ENCODE measurements at places on chromosomes 6 and 20. TPM values are rescaled to one million over a fixed set of nuclear protein-coding genes. Genes with fewer than 3 reads are reported as not detected.

DNA sequence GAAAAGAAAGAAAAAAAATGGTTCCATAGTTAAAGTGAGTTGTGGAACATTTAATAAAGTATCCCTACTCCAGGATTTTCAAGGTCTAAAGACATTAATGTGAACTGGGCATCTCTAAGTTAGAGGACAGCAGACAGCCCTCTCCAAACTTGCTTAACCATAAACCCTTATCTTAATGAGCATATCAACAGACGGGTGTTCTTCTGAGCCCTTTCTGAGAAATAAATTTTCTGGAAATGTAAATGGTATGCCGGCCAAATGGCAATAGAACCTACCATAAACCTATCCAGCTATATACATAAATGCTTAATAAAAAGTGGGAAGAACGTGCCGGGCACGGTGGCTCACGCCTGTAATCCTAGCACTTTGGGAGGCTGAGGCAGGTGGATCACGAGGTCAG lies 12.5 kb downstream of the SLC18B1 start:
- no peak overlapping the region for H3K27ac ChIP-seq
- no peaks in the 10 kb centered on the region for H3K36me3 ChIP-seq
- H3K4me3 ChIP-seq: no peak overlapping the region
- H3K27me3 ChIP-seq: no peaks in the 10 kb centered on the region
- H3K4me1 ChIP-seq: no peaks in the 10 kb centered on the region

GRCh38 chr20:15848995-15849610 lies 724.1 kb downstream of the KIF16B start:
- H3K4me1 ChIP-seq: no peaks in the 10 kb centered on the region
- H3K4me3 ChIP-seq: no peak overlapping the region
- H3K27ac ChIP-seq: no peak overlapping the region
- H3K27me3 ChIP-seq: no peaks in the 10 kb centered on the region
- DNase-seq: no peak
- no peaks in the 10 kb centered on the region for H3K36me3 ChIP-seq

DNA sequence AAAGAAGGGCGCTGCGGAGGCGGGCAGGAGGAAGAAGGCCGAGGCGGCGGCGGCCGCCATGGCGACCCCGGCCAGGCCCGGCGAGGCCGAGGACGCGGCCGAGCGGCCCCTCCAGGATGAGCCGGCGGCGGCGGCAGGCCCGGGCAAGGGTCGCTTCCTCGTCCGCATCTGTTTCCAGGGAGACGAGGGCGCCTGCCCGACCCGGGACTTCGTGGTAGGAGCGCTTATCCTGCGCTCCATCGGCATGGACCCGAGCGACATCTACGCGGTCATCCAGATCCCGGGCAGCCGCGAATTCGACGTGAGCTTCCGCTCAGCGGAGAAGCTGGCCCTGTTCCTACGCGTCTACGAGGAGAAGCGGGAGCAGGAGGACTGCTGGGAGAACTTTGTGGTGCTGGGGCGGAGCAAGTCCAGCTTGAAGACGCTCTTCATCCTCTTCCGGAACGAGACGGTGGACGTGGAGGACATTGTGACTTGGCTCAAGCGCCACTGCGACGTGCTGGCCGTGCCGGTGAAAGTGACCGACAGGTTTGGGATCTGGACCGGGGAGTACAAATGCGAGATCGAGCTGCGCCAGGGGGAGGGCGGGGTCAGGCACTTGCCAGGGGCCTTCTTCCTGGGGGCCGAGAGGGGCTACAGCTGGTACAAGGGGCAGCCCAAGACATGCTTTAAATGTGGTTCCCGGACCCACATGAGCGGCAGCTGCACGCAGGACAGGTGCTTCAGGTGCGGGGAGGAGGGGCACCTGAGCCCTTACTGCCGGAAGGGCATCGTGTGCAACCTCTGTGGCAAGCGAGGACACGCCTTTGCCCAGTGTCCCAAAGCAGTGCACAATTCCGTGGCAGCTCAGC lies 780 bp downstream of the ZCCHC3 start:
- no peaks in the 10 kb centered on the region for H3K27me3 ChIP-seq
- peak; percentile 75 for DNase-seq
- H3K27ac ChIP-seq: peak overlapping the region; percentile 100
- H3K36me3 ChIP-seq: no peaks in the 10 kb centered on the region

DNA sequence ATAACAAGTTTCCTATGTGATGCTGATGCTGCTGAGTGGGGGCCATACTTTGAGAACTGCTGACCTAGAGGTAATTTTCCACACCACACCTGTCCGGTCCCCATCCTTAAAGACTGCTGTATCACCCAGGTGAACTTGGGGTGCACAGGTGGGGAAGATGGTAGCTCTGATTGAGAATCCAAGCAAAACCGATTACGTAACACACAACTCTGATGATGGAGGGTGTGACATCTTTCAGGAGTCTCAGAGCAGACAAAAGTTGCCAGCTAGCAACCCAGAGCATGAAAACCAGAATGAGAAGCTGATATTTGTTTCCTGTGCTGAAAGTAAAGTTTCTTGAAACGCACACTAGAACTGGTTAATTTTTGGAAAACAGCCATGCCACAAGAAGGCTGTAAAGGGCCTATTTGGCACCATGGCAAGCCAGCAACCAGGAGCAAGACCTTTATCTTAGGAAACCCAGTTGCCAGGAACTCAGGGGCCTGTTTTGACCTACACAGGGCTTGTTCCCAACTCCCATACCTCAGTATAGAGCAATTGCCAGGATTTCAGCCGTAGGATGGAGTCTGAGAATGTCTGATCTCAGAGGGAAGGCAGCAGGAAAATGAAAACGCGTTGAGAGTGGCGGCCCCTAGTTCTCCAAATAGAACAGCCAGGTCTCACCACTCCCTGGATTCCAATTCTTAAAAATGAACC lies 21.6 kb upstream of the TBC1D7 start:
- H3K4me1 ChIP-seq: no peaks in the 10 kb centered on the region
- H3K27me3 ChIP-seq: no peaks in the 10 kb centered on the region
- no peak for DNase-seq
- H3K4me3 ChIP-seq: no peak overlapping the region
- no peak overlapping the region for H3K27ac ChIP-seq

DNA sequence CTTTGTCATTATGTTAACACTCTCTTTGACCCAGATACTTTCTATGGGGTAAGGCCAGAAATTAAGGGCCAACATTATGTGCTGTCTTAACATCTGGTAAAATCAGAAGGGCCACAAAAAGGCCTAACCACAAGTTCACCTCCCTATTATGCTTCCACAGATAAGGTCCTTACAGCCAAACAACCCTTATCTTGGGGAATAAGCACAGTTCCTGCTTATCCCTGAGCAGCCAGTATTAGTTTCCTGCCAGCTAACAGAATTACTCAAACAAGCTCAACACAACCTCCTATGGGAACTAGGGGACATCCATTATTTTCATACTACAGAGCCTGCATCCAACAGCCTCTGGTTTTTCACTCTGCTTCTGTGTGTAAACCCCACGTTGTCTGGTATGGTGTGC lies 724.8 kb downstream of the HACE1 start:
- no peaks in the 10 kb centered on the region for H3K27me3 ChIP-seq
- no peak overlapping the region for H3K27ac ChIP-seq
- H3K4me1 ChIP-seq: no peaks in the 10 kb centered on the region
- DNase-seq: no peak
- no peaks in the 10 kb centered on the region for H3K36me3 ChIP-seq

DNA sequence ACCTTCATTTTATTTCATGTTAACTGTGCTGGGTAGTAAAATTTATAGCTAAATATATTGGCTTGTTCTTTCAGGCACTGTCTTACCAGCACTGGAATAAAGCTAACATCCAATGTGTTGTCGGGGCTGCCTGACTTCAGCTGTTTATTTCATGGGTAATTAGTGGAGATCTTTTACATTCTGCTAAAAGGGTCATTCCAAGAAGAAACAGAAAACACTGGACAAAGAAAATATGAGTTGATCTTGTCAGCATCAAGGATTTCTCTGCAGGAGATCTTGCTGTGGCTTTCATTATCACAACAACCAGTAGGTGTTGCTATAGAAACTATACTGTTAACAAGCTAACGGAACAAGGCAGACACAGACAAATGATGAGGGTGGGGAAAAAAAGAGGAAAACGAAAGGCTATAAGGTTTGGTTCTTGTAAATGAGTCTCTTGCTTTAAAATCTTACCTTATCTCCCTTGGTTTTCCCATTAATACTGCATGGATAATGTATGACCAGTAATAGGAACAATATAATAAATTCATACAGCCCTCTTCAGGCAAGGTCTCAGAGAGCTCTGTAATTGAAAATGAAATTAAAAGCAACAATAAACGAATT lies 206.8 kb downstream of the SIM1 start:
- H3K4me3 ChIP-seq: no peak overlapping the region
- DNase-seq: no peak
- no peak overlapping the region for H3K27ac ChIP-seq
- H3K4me1 ChIP-seq: no peaks in the 10 kb centered on the region
- H3K36me3 ChIP-seq: no peaks in the 10 kb centered on the region
- H3K27me3 ChIP-seq: no peaks in the 10 kb centered on the region

GRCh38 chr20:47610945-47611250 lies 109.2 kb downstream of the NCOA3 start:
- no peak overlapping the region for H3K4me3 ChIP-seq
- peaks cover 31% of the 10 kb centered on the region for H3K4me1 ChIP-seq
- no peak for DNase-seq
- no peaks in the 10 kb centered on the region for H3K27me3 ChIP-seq
- H3K27ac ChIP-seq: no peak overlapping the region

GRCh38 chr6:25054469-25054868 lies 118.7 kb upstream of the RIPOR2 start:
- H3K4me3 ChIP-seq: no peak overlapping the region
- no peak for DNase-seq
- H3K27ac ChIP-seq: no peak overlapping the region
- H3K36me3 ChIP-seq: no peaks in the 10 kb centered on the region

- no peaks in the 10 kb centered on the region for H3K36me3 ChIP-seq
- no peak for DNase-seq
- H3K27me3 ChIP-seq: no peaks in the 10 kb centered on the region
- H3K4me1 ChIP-seq: peaks cover 12% of the 10 kb centered on the region
- no peak overlapping the region for H3K4me3 ChIP-seq
Measured at GRCh38 chr20:45032781-45033180, 66.5 kb downstream of the STK4 start.

DNA sequence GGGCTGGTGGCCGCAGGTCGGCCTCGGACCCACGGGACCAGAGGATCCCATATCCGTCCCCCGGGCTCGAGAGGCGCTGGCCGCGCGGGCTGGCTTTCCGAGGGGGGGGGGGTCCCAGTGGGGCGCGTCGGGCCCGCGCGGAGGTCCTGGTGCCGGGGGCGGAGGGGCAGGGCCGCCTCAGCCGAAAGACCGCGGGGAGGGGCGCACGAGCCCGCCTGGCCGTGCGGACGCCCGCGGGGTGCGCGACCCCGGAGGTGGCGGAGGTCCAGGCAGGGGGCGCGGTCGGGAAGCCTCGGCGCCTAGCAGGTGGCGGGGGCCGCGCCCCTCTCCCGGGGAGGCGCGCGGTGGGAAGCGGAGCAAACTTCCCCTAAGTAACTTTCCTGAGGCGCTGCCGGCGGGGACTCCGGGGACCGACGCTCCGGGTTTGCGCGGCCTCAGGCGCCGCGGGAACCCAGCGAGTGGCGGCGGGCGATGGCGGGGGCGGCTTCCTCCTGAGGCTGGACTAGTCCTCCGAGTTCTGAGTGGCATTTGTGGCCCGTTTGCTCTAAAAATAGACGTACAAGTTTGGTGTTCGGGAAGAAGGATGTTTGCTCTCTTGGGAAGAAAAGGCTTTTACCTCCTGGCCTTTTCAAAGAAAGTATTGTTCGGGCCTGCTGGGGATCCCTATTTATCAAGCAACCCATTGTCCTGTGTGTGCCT lies 26.5 kb upstream of the BTBD3 start:
- no peaks in the 10 kb centered on the region for H3K36me3 ChIP-seq
- peak; percentile 64 for DNase-seq
- no peaks in the 10 kb centered on the region for H3K27me3 ChIP-seq
- peak overlapping the region; percentile 74 for H3K4me3 ChIP-seq
- peaks cover 27% of the 10 kb centered on the region for H3K4me1 ChIP-seq
- peak overlapping the region; percentile 94 for H3K27ac ChIP-seq

DNA sequence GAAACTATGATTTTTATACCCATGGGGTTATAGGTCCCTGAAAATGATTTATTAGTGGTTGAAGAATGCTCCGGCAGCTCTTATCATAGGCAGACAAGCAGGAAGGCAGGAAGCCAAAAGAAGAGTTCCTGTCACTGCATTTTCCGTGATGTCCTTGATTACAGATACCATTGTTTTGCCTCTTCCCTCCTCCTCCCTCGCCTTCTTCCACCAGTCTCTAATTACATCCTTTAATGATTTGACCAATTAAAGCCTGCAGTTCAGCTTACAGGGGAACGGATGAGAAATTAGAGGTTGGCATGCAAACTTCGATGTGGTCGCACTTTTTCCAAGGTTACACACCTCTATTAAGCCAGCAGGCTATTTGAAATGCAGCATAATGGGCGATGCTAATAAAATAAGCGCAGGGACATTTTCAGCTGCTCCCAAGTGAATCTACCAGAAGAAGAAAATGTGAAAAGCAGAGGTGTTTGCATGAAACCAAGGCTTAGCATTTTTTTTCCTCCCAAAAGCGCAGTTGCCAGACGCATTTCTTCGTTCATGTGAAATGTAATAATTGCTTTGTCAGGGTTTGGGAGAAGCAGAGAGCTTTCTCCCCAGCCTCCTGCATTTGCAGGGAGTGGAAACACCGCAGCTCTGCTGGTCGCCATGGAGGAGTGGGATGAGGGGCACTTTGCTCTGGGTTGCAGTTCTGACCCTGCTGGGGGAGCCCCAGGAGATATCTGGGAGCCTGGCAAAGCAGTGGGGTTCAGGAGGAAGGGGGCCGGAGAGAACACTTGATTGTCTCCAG lies 6.0 kb downstream of the NOX3 start:
- no peaks in the 10 kb centered on the region for H3K36me3 ChIP-seq
- peak; percentile 87 for DNase-seq
- H3K27me3 ChIP-seq: no peaks in the 10 kb centered on the region
- peaks cover 35% of the 10 kb centered on the region for H3K4me1 ChIP-seq

- peaks cover 7% of the 10 kb centered on the region for H3K4me1 ChIP-seq
- no peak for DNase-seq
- H3K27me3 ChIP-seq: no peaks in the 10 kb centered on the region
- no peak overlapping the region for H3K4me3 ChIP-seq
- H3K36me3 ChIP-seq: no peaks in the 10 kb centered on the region
Measured at GRCh38 chr6:57302477-57302876, 15.0 kb upstream of the PRIM2 start.

- no peaks in the 10 kb centered on the region for H3K27me3 ChIP-seq
- no peak for DNase-seq
- no peaks in the 10 kb centered on the region for H3K36me3 ChIP-seq
- peak overlapping the region; percentile 2 for H3K27ac ChIP-seq
- H3K4me1 ChIP-seq: peaks cover 19% of the 10 kb centered on the region
- no peak overlapping the region for H3K4me3 ChIP-seq
Measured at GRCh38 chr6:131182991-131183425, 47.7 kb downstream of the AKAP7 start.

- no peak overlapping the region for H3K4me3 ChIP-seq
- no peaks in the 10 kb centered on the region for H3K4me1 ChIP-seq
- H3K27ac ChIP-seq: no peak overlapping the region
- DNase-seq: no peak
Measured at GRCh38 chr6:107274288-107274687, 159.0 kb upstream of the BEND3 start.

GRCh38 chr6:14775528-14775927 lies 470.3 kb upstream of the JARID2 start:
- no peak overlapping the region for H3K4me3 ChIP-seq
- no peaks in the 10 kb centered on the region for H3K36me3 ChIP-seq

GRCh38 chr6:24922814-24923213 lies 12.9 kb downstream of the RIPOR2 start:
- DNase-seq: no peak
- H3K27ac ChIP-seq: no peak overlapping the region
- no peaks in the 10 kb centered on the region for H3K36me3 ChIP-seq
- no peaks in the 10 kb centered on the region for H3K27me3 ChIP-seq

Gene DEFB132
- 0.03 TPM for polyA plus RNA-seq

Gene NRSN1
- polyA plus RNA-seq: 6.4 TPM

Gene TRIM38
- polyA plus RNA-seq: 7.9 TPM

Gene FUT9
- polyA plus RNA-seq: 0.24 TPM

Gene CST5
- polyA plus RNA-seq: 0.47 TPM

Gene HRH3
- 0.80 TPM for polyA plus RNA-seq

Gene VWA7
- polyA plus RNA-seq: 1.1 TPM

Gene TCF15
- 0.31 TPM for polyA plus RNA-seq

All from adrenal gland (tissue), 19 donors.